ENCODE measurements at places on chromosomes 11 and 22.

GRCh38 chr11:1073851-1074243, 827 bp upstream of the MUC2 start:
- no peak for DNase-seq

DNA sequence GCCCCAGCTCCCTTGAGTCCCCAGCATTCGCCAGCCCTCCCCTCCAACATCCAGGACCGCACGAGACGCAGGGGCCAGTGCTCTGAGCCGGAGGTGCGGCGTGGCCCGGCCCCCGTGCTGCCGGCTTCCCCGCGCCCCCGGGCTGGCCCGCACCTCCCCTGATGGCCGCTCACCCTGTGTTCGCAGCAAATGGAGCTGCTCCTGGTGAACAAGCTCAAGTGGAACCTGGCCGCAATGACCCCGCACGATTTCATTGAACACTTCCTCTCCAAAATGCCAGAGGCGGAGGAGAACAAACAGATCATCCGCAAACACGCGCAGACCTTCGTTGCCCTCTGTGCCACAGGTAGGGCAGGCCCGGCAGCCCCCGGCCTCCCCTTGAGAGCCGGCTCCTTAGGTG, 2.7 kb downstream of the CCND1 start:
- DNase-seq, result no peak

- no peak for DNase-seq
Observed at GRCh38 chr11:66007201-66007634, 4.6 kb upstream of the CST6 start.

GRCh38 chr11:116658876-116659535, 113.8 kb downstream of the BUD13 start:
- DNase-seq, result no peak

DNA sequence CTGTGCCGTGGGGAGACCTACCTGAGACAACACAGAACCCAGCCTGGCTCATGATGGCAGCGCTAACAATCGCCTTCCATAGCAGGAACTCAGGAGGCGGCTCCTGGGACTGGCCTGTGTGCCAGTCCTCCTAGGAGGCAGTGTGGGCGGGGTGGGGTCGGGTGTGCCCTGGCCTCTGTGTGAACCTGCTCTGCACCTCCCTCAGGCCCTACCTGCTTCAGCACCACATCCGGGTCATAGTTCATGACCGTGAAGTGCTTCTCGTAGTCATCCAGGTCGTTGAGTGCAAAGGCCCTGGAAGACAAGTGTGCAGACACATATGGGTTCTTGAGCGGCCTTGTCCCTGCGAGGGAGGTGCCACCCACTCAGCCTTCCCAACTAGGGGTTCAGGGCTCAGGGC, 15.3 kb downstream of the TTLL12 start:
- no peak for DNase-seq

DNA sequence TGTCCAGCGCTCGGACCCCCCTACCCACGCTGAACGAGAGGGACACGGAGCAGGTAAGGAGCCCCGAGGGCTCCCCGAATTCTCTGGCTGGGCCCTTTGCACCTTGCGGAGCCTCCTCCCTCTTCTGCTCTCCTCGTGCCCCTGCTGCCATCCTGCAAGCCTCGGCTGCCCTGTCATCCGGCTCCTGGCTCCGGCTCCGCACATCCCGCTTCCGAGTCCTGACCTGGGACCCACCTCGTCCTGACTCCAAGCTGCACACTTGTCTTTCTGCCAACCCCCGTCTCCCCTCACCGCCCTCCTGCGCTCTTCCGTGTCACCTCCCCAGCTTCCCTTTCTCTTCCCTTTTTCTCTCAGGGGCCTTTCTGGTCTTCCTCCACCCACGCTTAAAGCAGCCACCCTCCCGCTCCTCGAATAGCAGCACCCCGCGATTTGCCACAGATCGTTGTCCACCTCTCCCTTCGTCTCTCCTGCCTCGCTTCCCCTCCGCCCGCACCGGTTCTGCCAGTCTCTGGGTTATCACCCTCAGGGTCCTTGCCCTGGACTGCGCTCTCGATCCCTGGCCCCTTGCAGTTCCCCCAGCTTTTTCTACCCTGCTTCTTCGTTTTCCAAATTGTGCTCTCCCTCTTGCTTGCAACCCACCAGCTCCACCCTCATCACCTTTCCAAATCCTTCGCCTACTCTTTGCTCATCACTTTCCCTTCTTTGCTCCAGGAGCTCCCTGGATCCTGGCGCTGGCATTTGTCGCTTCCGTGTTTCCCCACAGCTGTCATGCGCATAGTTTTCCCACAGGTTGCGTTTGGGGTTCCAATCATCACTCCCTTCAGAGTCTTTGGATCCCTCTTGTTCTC, 822 bp downstream of the MARK2 start:
- peak; percentile 41 for DNase-seq

DNA sequence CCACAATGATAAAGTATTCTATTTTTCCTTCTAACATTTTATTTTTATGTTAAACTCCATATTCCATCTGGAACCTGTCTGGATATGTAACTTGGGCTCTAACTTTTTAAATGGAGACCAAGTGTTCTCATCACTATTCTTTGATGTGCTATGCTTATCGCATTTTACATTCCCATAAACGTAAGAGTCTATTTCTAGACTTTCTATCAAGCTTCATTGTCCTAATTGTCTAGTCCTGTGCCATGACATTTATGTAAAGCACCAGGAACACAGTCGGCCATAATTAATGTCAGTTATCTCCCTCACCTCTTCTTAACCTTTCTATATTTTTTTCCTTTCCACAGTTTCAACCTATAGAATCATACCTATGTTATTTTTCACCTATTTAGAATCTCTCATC, 113.9 kb upstream of the TEAD1 start:
- DNase-seq, result no peak

- DNase-seq, result no peak
Observed at GRCh38 chr22:37267135-37267587, 15.1 kb upstream of the CYTH4 start.

DNA sequence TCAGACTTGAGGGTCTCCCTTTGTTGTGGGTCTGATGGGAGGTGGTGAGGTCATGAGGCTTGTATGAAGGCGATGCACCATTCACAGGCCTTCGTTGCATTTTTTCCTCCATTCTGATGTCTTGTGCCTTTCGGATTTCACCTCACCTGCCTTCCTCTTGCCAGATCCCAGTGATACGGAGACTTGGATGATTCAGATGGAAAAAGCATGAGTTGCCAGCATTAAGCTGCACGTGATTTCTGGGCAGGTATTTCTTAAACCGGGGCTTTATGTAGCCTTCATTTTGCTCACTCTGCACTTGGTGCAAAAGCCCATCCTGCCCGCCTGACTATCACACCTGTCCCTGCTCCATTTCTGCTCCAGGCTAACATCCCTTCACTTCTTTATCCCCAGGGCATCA, 216.7 kb downstream of the SNX19 start:
- DNase-seq, result no peak

DNA sequence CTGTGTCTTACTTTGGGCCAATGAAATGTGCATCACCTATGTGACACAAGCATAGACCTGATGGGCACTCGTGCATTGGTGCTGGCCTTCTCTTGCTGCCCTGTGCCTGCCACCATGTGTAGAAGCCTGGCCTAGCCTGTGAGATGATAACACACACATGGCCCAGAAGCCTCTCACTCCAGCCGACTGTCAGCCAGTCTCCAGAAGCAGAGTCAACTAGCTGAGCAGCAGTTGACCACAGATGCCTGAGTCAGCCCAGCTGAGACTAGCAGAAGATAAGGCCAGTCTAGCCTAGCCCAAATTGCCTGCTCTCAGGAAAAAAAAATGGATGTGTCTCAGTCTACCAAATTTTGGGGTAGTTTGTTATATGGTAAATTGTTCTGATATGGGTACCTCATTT, 46.2 kb downstream of the CSNK2A3 start:
- DNase-seq, result no peak

- no peak for DNase-seq
Observed at GRCh38 chr11:101342307-101342706, 212.7 kb upstream of the PGR start.

- no peak for DNase-seq
Observed at GRCh38 chr22:50277761-50278160, 7.6 kb upstream of the MAPK11 start.

DNA sequence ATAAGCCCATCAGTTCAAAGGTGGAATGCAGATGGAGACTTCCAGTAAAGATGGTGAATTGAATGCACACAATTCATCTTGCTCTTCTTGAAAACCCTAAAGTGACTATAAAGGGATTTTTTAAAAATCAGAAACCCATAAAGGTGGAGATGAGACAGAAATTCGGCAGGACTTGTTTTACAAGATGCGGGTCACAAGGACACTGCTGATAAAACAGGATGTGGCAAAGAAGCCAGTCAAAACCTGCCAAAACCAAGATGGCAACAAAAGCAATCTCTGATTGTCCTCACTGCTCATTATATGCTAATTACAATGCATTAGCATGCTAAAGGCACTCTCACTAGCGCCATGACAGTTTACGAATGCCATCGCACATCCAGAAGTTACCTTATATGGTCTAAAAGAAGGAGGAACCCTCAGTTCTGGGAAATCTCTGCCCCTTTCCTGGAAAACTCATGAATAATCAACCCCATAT, 137.1 kb downstream of the NECTIN1 start:
- DNase-seq, result no peak

GRCh38 chr11:26319906-26320305, 12.0 kb upstream of the ANO3 start:
- no peak for DNase-seq

GRCh38 chr22:24339452-24339747, 68.8 kb downstream of the SPECC1L start:
- DNase-seq, result no peak

DNA sequence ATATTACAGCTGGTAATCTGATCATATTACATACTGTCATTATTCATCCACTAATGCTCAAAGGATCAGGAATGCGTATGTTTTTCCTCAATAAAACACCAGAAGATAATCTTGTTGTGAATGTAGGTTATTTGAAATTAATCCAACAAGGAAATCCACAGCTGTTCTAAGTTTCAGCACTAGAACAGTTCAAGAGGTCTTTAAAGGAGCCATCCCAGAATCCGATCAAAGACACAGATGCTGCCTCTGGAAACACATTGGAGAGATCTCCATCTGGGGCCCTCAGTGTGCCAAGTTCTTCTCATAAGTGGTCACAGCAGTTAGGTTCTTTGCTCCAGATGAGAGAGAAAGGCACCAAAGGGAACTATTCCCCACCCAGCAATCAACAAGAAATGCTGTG, 1955.1 kb upstream of the RAG2 start:
- DNase-seq, result no peak

- DNase-seq, result no peak
Observed at GRCh38 chr11:199004-199581, 6.2 kb downstream of the SCGB1C1 start.

DNA sequence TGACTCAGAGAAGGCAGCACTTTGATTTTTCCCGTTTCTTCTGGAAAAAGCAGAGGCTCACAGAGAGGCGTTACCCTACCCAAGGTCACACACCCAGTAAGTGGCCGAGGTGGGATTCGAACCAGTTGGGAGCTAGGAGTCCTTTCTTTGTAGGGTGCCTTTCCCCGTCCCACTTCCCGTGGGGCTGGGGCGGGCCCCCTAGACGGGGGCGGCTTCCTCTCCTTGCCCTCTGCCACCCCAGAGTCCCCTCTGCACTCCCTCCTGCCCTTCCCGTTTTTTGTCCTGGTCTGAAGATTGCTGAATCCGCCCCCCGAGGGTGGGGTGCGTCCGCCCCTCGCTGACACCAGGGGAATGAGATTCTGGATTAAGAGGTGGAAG, 747 bp downstream of the TPCN2 start:
- DNase-seq, result peak; percentile 78

- no peak for DNase-seq
Observed at GRCh38 chr22:19842393-19843106, 12.1 kb downstream of the GNB1L start.
